ENCODE measurements at places on chromosomes 3 and 15.

- no peak for DNase-seq
Measured at GRCh38 chr3:4514321-4514720, 21.2 kb downstream of the ITPR1 start.

- no peak for DNase-seq
Measured at GRCh38 chr3:8164145-8164544, 337.5 kb upstream of the LMCD1 start.

GRCh38 chr3:159859424-159859823, 129.2 kb upstream of the IL12A start:
- no peak for DNase-seq

DNA sequence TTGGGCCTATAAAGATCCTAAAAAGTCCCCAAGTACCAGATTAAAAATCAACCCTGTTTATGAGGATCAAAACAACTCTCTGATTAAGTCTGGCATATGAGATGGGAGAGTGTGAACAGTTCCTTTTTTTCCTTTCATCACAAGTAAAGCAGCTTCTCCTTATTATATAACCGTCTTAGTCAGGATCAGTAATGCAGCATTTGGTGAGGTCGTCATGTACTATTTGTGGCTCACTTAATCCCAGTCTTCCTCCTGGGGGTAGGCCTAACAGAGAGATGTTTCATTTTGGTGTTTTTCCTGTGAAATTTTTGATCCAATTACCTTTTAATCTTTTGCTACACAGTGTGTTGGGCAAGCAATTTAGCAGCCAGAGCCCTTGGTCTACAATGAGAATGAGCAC, 333.1 kb upstream of the KCNMB2 start:
- no peak for DNase-seq

DNA sequence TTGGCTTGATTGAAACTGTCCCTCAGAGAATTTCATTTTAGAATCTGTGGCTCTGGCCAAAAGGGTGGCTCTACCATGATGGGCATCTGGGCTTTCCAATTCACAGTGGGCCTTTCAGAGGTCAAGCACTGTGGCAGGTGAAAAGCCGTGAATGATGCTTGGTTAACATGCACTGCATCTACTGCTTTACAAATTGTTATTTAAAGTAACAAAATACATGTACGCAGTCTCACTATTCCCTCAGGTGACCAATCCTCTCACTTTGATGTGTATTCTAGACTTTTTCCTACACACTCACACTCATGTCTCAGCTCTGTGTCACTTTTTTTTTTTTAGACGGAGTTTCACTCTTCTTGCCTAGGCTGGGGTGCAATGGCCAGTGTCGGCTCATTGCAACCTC, 70.5 kb downstream of the MGLL start:
- no peak for DNase-seq

DNA sequence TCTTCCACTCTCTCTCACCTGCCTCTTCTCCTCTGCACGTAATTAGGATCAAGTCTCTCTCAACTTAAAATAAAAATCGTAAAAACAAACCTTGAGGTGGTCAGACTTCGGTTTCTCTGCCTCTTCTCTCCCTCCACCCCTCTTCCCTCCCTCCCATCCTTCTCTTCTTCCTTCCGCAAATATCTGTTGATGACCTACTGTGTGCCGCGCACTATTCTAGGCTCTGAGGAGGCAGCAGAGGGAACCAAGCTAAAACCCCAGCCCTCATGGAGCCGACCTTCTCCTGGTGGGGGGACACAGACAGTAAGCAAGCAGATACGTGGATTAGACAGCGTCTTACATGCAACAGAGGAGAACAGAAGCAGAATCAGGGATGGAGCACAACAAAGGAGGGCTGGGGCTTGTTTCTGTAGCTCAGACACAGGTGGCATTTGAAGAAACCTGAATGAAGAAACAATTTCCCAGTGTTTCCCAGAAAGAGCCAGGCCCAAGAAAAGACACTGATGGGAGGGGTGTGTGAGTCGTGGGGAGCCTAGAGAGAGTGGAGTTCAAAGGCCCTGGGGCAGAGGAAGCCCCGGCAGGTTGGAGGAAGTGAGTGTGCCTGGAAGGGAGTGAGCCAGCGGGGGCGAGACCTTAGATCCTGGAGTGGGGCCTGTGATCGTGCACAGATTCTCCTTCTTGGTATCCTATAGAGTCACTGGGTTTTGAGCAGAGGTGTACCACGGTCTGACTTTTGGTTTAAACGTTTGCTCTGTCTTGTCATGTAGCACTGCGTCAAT, 80.5 kb downstream of the TOP2B start:
- DNase-seq, result no peak

GRCh38 chr3:145124900-145125678, 1035.9 kb downstream of the PLOD2 start:
- DNase-seq, result no peak

- DNase-seq, result no peak
Measured at GRCh38 chr3:113597596-113598354, 65.4 kb downstream of the SIDT1 start.

DNA sequence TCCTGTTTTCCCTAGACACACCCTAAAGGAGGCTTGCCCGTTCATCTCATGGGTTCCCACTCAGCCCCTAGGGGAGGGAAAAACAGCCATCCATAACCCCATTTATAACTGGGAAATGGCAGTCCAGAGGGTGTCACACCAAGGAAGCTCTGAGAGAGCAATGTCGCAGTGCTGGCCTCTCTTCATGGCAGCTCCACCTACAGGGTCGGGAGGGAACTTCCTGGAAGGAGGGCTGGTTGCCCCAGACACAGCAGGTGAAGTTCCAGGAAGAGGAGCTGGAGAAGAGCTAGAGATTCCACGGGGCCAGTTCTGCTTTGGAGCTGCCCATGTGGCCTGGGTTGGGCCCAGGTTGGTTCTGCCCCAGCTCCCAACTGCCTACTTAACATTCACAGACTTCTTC, 22.3 kb upstream of the LINGO1 start:
- DNase-seq, result no peak

- DNase-seq, result no peak
Measured at GRCh38 chr3:69530554-69530953, 144.7 kb upstream of the FRMD4B start.

DNA sequence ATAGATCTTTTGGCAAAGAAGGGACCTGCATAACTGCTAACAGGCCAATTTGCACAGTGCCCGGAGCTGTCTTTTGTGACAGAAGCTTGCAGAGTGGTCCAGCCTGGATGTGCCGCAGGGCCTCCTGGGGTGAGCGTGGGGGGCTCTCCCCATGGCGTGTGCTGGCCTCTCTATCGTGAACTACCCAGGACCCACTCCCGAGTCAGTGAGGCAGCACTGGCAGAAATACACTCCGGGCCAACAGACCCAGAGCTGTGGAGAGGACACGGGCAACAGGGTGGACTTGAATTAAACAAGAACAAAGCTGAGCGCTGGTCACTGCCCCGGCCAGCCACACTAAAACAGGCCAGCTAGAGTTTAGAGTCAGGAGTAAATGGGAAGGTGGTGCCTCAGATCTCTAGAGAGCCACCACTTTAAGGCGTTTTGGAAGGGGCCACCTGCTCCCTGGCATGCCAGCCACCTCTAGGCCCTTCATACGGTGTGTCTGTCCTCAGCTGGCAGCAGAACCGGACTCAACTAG, 152.1 kb downstream of the KLF13 start:
- no peak for DNase-seq

DNA sequence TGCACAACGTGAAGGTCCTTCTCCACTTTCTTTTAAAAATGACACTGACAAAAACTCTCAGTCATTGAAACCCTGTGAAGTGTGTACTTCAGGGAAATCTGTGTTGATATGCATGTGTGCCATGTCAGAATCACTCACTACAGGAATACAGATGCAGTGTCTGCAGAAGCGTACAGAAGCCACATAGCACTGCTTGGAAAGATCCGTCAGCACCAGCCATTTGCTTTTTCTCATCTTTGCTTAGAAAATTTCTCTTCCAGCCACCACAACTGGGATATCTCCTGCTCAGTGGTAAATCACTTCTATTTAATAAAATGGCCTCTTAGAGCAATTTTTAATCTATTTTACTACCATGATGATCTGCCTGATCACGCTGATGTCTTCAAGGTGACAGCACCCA, 91.3 kb upstream of the ARHGEF26 start:
- DNase-seq, result no peak

DNA sequence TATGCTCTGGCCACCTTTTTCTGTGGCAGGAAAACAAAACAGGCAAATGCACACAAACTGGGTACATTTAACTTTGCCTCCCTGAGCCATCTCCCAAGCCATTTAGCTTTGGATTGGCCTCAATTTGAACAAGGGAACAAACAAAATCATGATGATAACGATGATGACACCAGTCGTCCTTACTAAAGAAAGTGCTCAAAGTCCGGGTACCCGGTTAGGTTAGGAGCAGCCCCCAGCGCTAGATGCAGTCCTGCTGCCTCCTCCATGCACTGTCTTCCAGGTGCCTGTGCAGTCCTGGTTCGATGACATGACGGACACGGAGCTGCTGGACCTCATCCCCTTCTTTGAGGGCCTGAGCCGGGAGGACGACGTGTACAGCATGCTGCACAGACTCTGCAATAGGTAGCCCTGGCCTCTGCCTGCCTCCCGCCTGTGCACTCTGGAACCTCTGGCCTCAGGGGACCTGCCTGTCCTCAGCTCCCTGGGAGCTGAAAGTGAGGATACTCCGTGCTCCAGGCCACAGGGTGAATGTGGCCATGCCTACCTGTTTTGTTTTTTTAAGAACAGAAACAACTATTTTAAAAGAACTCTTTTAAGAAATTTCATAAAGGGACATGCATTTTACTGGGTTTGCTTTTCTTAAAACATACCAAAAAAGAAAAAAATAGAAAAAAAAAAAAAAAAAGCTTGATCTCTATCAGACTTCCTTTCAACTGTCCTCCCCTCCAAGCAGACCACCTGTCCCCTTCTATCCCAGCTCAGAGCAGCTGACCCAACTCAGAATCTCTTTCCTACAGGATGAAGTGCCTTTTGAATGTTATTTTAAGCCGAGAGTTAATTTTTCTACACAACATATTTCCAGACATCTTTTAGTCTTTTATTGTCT, 9.9 kb upstream of the VILL start:
- DNase-seq, result no peak

GRCh38 chr3:118480101-118480860, 554.4 kb downstream of the IGSF11 start:
- no peak for DNase-seq

DNA sequence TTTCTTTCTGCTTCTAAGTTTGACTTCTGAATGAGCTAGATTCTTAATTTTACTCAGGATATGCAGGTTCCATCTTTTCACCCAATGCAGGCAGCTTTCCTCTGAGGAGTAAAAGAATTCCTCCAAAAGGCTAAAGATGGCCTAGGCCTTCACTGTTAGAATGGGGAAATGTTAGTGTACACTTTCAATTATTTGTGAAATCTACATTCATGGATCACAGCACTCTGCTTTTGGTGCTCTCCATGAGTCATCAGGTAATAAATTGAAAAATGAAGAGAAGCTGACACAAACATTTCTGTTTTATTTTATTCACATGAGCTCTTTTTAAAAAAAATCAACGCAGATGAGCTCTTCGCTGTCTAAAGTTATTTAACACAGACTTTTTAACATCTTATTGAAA, 502.5 kb upstream of the GOLIM4 start:
- DNase-seq, result no peak

- DNase-seq, result no peak
Measured at GRCh38 chr3:99969136-99969535, 145.2 kb downstream of the FILIP1L start.

GRCh38 chr3:71370467-71370866, 213.1 kb downstream of the FOXP1 start:
- no peak for DNase-seq

GRCh38 chr3:181630853-181631252, 80.9 kb upstream of the SOX2 start:
- DNase-seq, result no peak

- no peak for DNase-seq
Measured at GRCh38 chr15:66094331-66094730, 159.2 kb downstream of the MEGF11 start.

- DNase-seq, result no peak
Measured at GRCh38 chr15:80689716-80690115, 5.4 kb upstream of the ABHD17C start.

DNA sequence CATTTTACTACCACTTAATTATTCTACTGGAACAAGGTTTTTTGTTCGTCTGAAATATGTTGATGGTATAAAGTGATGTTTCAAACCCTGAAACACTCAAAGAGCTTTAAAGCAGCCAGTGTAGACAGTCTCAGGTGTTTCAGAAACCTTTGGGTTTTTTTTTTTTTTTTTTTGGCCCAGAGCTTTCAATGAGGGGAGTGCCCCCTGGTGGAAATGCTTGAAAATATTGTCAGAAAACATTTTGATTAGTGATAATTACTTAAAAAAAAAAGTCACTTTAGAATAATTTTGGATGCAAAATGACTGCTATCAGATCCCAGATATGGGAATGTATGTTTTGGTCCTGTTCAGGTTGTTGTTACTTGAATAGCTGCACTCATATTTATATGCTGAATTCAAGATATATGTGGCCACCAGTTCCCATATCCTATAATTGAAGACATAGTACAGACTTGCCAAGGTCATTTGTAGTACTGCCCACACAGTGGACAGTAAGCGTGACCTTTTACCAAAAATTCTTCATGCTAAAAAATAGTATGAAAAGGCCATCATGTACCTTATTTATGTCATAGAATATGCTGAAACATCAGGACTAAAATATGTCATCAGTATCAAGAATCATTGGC, 35.9 kb downstream of the SATB1 start:
- DNase-seq, result no peak

GRCh38 chr3:38655708-38656300, 6.3 kb upstream of the SCN5A start:
- DNase-seq, result no peak

DNA sequence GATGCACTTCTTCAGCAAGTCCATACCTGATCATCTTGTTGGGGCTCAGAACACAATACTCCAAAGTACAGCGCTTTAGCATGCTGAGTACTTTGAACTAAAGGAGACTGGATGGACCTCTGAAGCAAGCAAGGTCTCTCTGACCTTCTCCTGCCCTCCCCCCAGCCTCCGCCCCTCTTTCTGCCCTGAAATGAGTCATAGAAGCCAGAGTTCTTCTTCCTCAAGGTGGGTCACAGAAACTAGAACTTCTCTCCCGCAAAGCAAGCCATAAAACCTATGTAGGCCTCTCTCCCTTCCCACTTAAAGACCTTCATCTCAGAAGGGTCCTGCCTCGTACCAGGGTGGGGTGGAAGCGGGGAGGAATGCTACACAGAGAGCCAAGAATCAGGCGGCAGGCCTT, 230.5 kb upstream of the PROK2 start:
- DNase-seq, result no peak

DNA sequence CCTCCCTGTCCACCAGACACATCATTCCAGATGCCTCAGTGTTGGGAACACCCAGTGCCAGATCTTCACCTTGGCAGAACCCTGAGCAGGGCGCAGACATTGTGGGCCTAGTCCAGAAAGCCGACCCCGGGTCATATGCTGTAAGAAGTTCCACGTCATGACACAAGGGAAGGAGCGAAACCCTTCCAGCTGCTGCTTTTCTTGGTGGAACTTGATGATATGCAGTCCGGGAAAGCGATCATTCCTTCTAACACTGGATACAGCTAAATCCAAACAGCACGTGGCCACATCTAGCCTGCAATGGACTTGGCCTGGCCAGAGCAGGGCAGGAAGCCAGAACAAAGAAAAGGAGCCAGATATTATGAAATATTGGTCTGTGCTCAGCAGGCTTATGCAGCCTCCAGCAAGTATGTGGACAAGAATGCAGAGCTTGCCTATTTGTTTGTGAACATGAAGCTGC, 22.0 kb downstream of the GASK1A start:
- no peak for DNase-seq
